Heart left ventricle (tissue), 16 donors: ENCODE measurements at places on chromosomes 4 and X.

DNA sequence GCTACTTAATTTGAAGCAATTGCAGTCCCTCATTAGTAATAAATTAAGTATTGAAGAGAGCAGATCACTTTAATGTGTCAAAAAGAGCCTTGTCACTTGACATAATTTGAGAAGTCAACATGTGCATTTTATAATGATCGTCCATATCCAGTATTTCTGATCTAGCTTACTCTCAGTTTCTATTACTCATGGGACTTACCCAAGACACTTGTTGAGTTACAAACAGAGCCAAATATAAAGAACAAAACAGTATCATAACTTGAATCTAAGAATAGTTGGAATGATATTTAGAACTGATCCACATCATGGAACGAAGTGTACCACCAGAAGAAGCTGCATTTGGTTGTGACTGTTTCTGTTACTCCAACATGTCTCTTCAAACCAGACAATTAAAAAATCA lies 54.7 kb downstream of the SLITRK4 start:
- no peak overlapping the region for H3K27ac ChIP-seq
- no peaks in the 10 kb centered on the region for H3K36me3 ChIP-seq
- DNase-seq: no peak
- H3K4me3 ChIP-seq: no peak overlapping the region

DNA sequence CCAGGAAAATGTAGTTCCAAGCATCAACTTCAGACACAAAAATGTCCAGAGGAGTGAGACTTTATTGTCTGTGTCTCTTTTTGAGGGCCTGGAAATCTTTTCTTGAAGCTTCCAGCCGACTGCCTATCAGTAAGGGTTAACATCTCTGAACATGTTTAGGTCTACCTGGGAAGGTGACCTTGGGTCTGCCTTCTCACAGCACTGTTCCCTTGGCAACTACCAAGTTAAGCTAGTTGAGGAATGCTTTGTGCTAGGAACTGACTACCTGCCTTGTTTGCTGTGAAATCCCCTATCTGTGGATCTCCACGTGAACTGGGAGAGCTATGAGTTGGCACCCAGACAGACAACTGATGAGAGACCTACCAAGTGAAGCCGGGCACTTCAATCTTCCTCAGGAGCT lies 81.6 kb downstream of the PPEF2 start:
- no peak for DNase-seq
- no peak overlapping the region for H3K4me3 ChIP-seq
- H3K4me1 ChIP-seq: no peaks in the 10 kb centered on the region
- H3K27ac ChIP-seq: no peak overlapping the region

GRCh38 chrX:24395775-24396174 lies 35.3 kb downstream of the SUPT20HL1 start:
- peaks cover 5% of the 10 kb centered on the region for H3K4me1 ChIP-seq
- H3K4me3 ChIP-seq: no peak overlapping the region
- H3K36me3 ChIP-seq: no peaks in the 10 kb centered on the region
- no peak overlapping the region for H3K27ac ChIP-seq
- no peak for DNase-seq

DNA sequence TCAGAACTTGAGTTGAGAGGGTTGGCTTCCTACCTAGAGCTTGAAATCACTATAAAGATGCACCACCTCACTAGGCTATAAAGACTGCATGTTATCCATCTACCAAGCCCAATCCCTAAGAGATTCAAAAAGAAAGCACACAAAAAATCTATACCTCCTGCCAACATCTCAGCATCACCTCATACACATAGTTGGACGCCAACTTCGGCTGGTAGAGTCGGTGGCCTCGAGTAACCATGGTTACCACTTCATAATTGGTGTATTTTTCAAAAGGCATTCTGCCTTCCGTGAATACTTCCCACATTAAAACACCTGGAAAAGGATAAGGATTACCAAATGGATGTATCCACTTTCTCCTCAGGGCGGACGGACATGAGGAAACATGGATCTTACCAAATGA lies 4.5 kb upstream of the TXK start:
- no peak overlapping the region for H3K27ac ChIP-seq
- no peak overlapping the region for H3K4me3 ChIP-seq
- peaks cover 5% of the 10 kb centered on the region for H3K4me1 ChIP-seq
- H3K27me3 ChIP-seq: no peaks in the 10 kb centered on the region

GRCh38 chr4:20065952-20066351 lies 185.8 kb upstream of the SLIT2 start:
- no peak for DNase-seq
- H3K4me1 ChIP-seq: no peaks in the 10 kb centered on the region
- H3K4me3 ChIP-seq: no peak overlapping the region
- H3K27me3 ChIP-seq: no peaks in the 10 kb centered on the region
- no peaks in the 10 kb centered on the region for H3K36me3 ChIP-seq

GRCh38 chrX:84187533-84188319 lies at the start of gene RPS6KA6:
Gene RPS6KA6, minus strand, starts transcription at chrX:84188199. Its CDS starts 300 bp downstream, at chrX:84187899.
- H3K27me3 ChIP-seq: no peaks in the 10 kb centered on the region
- peak; percentile 5 for DNase-seq
- H3K36me3 ChIP-seq: no peaks in the 10 kb centered on the region
- no peaks in the 10 kb centered on the region for H3K4me1 ChIP-seq
